ENCODE measurements at places on chromosomes 2 and 18.

DNA sequence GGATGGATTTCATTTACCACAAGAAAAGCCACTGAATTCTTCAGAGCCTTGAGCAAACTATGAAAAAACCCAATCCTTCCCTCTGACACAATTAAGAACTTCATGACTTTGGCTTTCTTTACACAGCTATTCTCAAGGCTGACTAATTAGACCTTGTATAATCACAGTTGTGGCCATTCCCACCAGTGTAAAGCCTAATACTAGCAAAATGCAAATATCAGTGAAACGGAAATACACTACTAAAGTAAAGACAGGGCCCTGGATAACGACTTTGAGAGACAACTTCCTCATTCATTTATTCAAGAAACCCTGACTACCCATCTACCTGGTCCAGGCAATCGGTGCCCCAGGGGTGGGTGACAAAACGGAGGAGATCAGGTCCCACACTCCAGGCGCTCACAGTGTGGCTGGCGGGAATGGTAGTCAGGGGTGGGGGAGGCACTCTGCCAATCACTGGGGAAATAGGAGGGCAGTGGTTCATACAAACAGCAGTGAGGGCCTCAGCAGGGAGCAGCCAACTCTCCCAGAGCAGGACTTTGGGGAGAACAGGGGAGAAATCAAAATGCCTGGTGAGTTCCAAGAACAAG is 28.1 kb downstream of the TMEM163 start:
- DNase-seq = no peak

DNA sequence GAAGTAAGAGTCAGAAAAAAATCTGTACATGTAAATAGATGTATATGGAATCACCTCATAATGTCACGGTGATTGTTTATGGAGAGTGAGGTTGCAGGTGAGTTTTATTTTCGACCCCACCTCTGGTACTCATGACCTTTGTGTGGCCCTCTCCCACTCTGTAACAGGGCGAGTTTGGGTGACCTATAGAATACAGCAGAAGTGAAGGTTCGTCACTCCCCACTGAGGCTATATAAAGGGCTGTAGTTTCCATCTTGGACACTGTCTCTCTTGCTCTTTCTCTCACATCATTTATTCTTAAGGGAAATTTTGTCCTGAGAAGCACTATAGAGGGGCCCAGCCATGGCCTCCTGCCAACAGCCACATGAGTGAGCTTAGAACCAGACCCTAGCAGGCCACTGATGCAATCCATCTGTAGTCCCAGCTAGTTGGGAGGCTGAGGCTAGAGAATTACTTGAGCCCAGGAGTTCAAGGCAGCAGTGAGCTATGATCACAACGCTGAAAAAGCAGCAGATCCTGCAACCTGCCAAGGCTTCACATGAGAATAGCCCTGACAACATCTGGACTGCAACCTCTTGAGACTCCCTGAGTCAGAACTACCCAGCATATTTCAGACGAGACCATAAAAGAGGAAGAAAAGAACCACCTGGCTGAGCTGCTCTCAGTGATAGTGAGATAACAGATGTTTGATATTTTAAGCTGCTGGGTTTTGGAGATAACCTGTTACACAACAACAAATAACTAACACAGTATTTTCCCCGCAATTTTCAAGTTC is 74.3 kb upstream of the SLC1A4 start:
- no peak for DNase-seq

- DNase-seq = no peak
Measured at GRCh38 chr2:231483398-231484329, 19.4 kb upstream of the NCL start.

DNA sequence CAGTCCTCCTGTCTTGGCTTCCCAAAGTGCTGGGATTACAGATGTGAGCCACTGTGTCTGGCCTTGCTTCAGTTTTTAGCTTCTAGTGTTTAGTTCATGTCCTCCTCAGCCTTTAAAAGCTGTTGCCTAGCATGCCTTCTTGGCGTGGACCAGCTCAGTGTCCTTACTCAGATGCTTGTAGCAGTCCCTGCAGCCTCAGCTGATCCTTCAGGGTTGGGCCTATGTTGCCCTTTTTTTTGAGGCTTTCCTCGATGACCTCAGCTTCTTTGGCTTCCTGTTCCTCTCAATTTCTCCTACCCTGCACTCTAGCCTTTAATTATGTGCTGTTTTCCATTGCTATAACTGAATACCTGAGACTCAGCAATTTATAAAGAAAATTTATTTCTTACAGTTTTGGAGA is 57.7 kb downstream of the TANC1 start:
- no peak for DNase-seq

- no peak for DNase-seq
Measured at GRCh38 chr2:143877056-143877455, 642.9 kb downstream of the ZEB2 start.

- no peak for DNase-seq
Measured at GRCh38 chr2:59684771-59685166, 868.7 kb downstream of the BCL11A start.

DNA sequence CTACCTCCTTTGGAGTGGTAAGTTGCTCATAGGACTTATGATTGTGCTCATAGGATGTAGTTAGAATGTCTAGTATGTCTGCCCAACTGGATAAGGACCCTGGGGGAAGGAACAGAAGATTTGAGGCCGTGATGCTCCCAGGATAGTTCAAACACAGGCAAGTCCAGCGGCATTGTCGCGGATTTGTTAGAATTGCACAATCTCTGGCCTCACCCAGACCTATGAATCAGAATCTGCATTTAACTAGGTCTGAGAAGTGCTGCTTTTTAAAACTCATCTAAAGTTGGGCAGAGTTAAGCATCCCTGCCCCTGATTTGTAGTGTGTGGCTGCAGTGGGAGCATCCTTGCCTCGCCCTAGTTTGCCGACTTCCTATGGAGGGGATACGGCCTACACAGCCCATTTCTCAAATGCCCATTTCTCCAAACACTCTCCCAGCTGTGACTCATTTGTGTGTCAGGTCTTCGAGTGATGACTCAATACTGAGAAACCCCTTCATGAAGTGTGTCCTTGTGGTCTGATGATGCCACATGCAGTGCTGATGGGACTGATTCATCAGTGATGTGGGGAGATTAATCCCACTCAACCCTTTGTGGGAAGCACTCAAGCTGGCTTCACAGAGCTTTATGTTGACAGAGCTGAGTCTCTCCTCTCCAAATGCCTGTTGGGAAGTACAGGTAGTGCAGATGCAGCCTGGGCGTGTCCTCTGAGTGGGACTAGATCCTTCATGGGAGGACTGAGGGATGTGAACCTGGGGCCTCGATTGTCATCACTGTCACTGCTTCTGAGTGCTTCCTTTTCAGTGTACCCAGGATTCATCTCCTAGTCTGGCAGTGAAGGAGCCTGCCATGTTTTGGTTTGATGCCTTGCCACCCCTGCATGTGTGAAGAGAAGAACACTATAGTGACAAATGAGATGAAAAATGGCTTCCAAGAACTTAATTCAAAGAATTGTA is 18.7 kb downstream of the SMIM21 start:
- DNase-seq = no peak

- no peak for DNase-seq
Measured at GRCh38 chr2:163348857-163349380, 386.9 kb downstream of the FIGN start.

GRCh38 chr2:47344890-47345589 is 57.9 kb upstream of the MSH2 start:
- no peak for DNase-seq

- DNase-seq = no peak
Measured at GRCh38 chr2:186903216-186903615, 54.2 kb upstream of the ZSWIM2 start.

GRCh38 chr2:224442071-224442967 is 40.4 kb upstream of the FAM124B start:
- no peak for DNase-seq

- no peak for DNase-seq
Measured at GRCh38 chr2:99922664-99923063, 219.7 kb downstream of the AFF3 start.

GRCh38 chr18:51463483-51464136 is 266.1 kb upstream of the MEX3C start:
- DNase-seq = no peak

- DNase-seq = no peak
Measured at GRCh38 chr18:8744038-8744437, 38.7 kb downstream of the MTCL1 start.

GRCh38 chr2:129740504-129740903 is 239.0 kb upstream of the RAB6C start:
- DNase-seq = no peak

- no peak for DNase-seq
Measured at GRCh38 chr2:157677941-157678340, 49.3 kb upstream of the ACVR1C start.

- DNase-seq = no peak
Measured at GRCh38 chr2:236622660-236623059, 53.0 kb downstream of the ACKR3 start.

DNA sequence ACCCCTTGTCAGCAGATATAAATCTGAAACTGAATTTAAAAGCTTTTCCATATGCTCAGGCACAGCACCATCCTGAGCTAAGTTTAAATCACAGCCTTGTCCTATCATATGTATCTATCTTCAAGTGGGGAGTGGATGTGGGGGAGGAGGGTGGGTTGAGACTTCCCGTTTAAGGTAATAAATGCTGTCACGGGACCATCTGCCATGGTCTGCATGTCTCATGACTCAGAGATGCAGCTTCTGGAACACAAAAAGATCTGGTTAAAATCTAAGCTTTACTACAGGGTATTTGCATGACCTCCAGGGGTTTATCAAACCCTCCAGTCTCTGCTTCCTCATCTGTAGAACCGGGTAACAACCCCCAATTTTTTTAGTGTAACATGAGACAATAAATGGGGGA is 377.7 kb upstream of the ST6GAL2 start:
- no peak for DNase-seq

- DNase-seq = no peak
Measured at GRCh38 chr2:120509213-120509815, 163.4 kb downstream of the INHBB start.

DNA sequence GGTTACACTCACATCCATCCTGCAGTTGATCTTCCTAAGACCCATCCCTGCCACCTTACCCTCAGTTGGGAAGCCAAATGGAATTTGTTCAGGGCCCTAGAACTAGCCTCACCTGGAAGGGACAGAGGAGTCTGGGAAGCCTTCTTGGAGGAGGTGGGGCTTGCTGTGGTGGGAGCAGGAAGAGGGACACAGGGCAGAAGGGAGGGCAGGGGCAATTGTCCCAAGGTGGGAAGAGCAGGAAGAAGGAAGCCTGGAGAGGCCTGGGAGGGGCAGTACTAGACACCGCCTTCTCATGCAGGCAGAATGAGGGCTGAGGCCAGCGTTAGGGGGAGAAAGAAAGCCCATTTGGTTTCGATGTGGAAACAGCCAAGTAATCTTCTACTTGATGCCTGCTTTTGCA is 34.1 kb upstream of the ASPRV1 start:
- no peak for DNase-seq

- no peak for DNase-seq
Measured at GRCh38 chr2:160126315-160126714, 63.9 kb upstream of the PLA2R1 start.

- no peak for DNase-seq
Measured at GRCh38 chr2:96092573-96092877, 23.8 kb downstream of the ADRA2B start.

GRCh38 chr2:145655165-145655765 is 1135.3 kb upstream of the ZEB2 start:
- no peak for DNase-seq

DNA sequence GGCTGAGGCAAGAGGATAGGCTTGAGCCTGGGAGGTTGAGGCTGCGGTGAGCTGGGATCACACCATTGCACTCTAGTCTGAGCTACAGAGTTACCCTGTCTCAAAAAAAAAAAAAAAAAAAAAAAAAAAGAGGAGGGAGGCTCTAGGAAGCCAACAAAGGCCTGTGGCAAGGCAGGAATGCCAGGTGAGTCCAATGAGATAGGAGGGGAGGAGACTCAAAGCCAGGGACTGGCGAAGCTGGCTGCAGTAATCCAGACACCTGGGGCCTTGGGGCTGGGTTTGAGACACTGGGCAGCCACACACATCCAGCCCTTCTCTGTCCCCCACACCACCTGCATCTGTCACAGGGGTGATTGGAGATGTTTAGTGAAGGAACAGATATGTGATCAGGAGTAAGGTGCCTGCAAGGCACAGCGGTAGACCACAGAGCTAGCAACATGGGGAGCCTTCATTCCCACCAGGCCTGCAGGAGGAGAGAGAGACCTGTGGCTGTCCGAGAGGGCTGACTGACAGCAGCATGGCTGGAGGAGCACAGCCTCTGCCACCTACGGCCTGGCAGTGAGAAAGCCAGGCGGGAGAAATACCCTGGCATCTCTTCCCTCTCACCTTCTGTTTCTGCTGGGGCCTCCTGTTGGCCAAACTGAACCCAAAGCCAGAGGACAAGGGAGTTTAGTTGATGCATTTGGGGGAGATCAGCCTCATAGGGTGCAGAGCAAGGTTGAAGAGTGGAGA is 9.5 kb downstream of the CHPF start:
- no peak for DNase-seq

DNA sequence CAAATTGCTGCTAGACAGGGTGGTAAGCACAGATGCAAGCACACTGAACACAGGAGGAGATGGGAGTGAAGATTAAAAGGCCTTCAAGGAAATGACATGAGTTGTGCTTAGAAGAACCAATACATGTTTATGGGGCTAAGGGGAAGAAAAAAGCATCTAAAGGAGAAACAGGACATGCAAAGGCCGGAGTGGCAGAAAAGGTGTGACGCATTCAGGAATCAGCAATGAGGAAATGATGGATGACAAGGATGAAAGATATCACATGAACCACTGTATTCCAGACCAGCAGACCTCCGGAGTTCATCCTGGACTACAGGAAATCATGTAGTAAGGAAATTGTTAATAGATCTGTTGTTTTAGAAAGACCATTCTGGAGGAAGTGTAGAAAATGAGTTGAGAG is 42.8 kb downstream of the PPP4R1 start:
- DNase-seq = no peak

GRCh38 chr2:98761267-98761781 is 30.4 kb upstream of the MGAT4A start:
- peak; percentile 53 for DNase-seq

- DNase-seq = no peak
Measured at GRCh38 chr2:205903549-205904129, 182.3 kb downstream of the INO80D start.

- no peak for DNase-seq
Measured at GRCh38 chr2:203444738-203445137, 90.4 kb downstream of the RAPH1 start.

- DNase-seq = no peak
Measured at GRCh38 chr2:110979471-110980338, 141.0 kb upstream of the BCL2L11 start.

Data from T follicular helper cell (primary cell).